Stimulated activated naive B cell treated with anti-CD40 and anti-IgM and Interleukin-4, amounts not matched to agents 10 μg/mL and 1 μg/mL and 100 μg/mL, for 72 hours (primary cell): ENCODE measurements at places on chromosomes 16 and 17.

- H3K27me3 ChIP-seq = peaks cover 43% of the 10 kb centered on the region
- H3K4me3 ChIP-seq = peak overlapping the region; percentile 76
- DNase-seq = no peak
- peak overlapping the region; percentile 89 for H3K27ac ChIP-seq
Observed at GRCh38 chr17:79800325-79801155, 3.7 kb upstream of the CBX8 start.

- peaks cover 2% of the 10 kb centered on the region for H3K4me1 ChIP-seq
- no peak overlapping the region for H3K27ac ChIP-seq
- no peak overlapping the region for H3K4me3 ChIP-seq
- no peaks in the 10 kb centered on the region for H3K36me3 ChIP-seq
Observed at GRCh38 chr17:7809086-7809790, 24.8 kb upstream of the KDM6B start.

- peaks cover 5% of the 10 kb centered on the region for H3K4me1 ChIP-seq
- no peak overlapping the region for H3K4me3 ChIP-seq
- DNase-seq = no peak
- H3K36me3 ChIP-seq = no peaks in the 10 kb centered on the region
Observed at GRCh38 chr17:49977463-49978389, 8.7 kb downstream of the DLX4 start.

- DNase-seq = peak; percentile 52
- H3K4me1 ChIP-seq = peaks cover 13% of the 10 kb centered on the region
- H3K27ac ChIP-seq = no peak overlapping the region
- H3K36me3 ChIP-seq = no peaks in the 10 kb centered on the region
- H3K4me3 ChIP-seq = peak overlapping the region; percentile 65
Observed at GRCh38 chr16:30032083-30032819, 1.2 kb upstream of the TLCD3B start.

DNA sequence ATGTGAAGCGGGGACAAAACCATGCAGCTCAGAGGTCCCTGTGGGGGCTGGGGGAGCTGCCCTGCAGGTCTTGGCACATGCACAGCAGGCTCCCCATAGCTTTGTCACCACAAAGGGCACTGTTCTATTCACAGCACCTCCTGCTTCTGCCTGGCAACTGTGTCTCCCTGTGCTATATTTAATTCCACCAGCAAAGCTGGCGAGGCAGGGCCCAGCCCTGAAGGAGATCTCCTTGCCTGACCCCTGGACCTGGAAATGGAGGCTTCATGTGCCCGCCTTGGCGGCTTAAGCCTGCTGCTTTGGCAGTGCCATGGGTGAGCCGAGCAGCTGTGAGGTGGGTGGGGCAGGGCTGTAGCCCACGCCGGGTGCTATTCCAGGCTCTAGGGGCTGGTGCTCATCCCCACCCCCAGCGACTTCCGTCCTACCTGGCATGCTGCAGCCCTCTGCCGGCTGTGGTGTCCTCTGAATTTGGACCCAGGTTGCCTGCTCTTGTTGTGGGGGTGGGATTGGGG, 6.8 kb downstream of the LDHD start:
- H3K27ac ChIP-seq = no peak overlapping the region
- H3K27me3 ChIP-seq = peaks cover 74% of the 10 kb centered on the region
- no peaks in the 10 kb centered on the region for H3K36me3 ChIP-seq
- peaks cover 39% of the 10 kb centered on the region for H3K4me1 ChIP-seq

- peaks cover 15% of the 10 kb centered on the region for H3K36me3 ChIP-seq
- H3K27ac ChIP-seq = peak overlapping the region; percentile 90
- H3K4me3 ChIP-seq = peak overlapping the region; percentile 2
- H3K27me3 ChIP-seq = no peaks in the 10 kb centered on the region
- no peak for DNase-seq
Observed at GRCh38 chr16:87949071-87949744, 2.0 kb upstream of the BANP start.

DNA sequence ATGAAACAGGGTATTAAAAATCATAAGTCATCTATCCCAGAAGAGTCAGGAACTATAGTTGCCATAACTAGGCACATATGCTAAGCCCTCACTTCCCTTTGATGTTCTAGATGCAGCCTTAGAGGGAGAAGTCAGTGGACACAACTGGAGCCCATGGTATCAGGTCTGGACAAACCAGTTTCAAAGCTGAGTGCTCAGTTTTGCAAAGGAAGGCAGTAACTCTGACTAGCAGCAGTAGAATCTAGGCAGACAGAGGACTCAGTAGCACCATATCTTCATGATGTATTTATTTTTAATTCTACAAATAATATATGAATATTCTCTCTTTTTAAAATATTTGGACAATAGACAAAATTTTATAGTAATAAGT, 11.7 kb upstream of the FAM20A start:
- H3K27ac ChIP-seq = no peak overlapping the region
- no peak overlapping the region for H3K4me3 ChIP-seq
- no peaks in the 10 kb centered on the region for H3K36me3 ChIP-seq
- H3K4me1 ChIP-seq = peaks cover 9% of the 10 kb centered on the region
- H3K27me3 ChIP-seq = peaks cover 16% of the 10 kb centered on the region
- no peak for DNase-seq

DNA sequence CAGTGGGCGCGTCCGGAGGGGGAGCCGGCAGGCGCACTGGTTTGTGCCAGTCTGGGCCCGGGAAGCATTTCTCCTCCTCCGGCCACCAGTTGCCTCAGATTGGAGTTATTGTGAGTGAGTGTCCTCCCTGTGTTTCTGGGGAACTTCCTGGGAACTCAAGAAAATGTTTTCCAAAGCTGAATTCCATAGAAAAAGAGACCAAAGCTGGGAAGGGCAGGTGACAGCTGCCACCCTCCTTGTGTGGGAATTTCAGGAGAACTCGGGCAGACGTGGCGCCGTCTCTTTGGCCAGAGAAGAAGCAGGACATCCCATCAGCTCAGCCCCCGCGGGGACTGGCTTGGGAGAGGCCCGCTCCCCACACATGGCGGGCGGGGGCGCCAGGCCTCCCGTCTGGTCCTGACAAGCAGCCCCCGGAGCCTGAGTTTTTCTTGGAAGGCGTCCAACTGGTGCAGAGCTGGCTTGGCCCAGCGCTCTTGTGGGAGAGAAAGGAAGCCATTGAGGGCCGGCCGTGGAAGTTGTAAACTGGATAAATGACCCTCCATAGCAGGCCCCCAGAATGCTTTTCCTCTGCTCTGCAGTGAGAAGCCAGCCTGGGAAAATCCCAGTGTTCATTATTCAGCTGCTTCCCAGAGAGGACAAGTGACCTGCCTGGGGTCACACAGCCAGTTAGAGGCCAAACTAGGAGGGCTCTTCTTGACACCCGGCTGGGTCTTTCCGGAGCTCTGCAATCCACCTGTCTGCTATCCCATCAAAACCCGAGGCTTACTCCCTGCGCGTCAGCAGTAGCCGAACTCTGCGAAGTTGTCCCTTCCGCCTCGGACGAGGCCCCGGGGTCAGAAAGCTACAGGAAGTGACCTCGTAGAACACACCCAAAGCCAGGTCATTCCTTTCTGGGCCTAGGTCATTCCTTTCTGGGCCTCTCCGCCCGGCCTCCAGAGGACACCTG, 39.2 kb upstream of the GSE1 start:
- no peaks in the 10 kb centered on the region for H3K27me3 ChIP-seq
- H3K4me3 ChIP-seq = no peak overlapping the region
- no peak for DNase-seq
- peaks cover 61% of the 10 kb centered on the region for H3K4me1 ChIP-seq

DNA sequence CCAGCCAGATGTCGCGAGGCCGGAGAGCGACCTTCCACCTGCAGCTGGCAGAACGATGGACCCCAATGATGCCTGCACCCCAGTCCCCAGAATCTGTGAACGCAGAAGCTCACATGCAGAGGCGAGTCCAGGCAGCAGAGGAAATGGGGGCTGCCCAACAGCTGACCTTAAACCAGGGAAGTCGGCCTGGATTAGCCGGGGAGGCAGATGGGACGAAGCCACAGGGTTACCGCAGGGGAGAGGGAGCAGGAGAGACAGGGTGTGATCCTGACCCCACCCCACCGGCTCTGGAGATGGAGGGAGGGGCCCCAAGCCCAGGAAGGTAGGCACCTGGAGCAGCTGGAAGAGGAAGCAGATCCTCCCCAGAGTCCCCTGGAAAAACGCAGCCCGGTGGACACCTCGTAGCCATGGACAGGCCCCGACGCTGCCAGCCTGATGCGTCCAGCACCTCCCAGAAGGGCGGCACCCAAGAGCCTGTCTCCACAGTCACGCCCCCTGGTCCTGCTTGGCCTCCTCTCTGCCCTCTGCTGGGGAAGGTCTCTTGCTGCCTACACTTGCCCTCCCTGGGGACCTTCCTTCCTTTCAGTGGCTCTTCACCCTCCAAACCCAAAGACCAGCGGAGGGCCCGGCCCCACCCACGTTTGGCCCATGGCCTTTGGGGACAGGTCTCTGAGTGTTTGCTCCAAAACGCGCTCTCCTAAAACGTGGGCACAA, 37.3 kb downstream of the PIEZO1 start:
- no peak for DNase-seq
- peaks cover 59% of the 10 kb centered on the region for H3K4me1 ChIP-seq
- no peak overlapping the region for H3K4me3 ChIP-seq
- H3K36me3 ChIP-seq = peaks cover 6% of the 10 kb centered on the region
- H3K27me3 ChIP-seq = no peaks in the 10 kb centered on the region
- H3K27ac ChIP-seq = no peak overlapping the region

DNA sequence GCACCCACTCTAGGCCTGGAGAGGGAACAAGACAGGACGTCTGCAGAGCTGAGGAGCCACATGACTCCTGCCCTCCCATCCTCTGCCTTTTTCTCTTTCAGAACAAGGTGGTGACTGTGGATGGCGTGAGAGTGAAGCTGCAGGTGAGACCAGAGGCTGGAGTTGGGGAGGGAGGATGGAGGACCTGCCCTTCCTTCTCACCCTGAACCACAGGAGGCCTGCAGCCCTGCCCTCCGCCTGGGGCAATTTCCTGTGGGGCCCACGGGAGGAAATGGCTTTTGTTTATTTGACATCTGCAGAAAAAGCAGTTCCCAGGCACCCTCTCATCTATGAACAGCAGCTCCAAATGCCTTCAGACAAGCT, 5.1 kb downstream of the RAB37 start:
- H3K27ac ChIP-seq = peak overlapping the region; percentile 75
- H3K4me3 ChIP-seq = no peak overlapping the region
- no peak for DNase-seq
- H3K4me1 ChIP-seq = peaks cover 61% of the 10 kb centered on the region
- no peaks in the 10 kb centered on the region for H3K36me3 ChIP-seq

GRCh38 chr16:54284319-54284930, 2.2 kb downstream of the IRX3 start:
- H3K27me3 ChIP-seq = peaks cover 94% of the 10 kb centered on the region
- peak overlapping the region; percentile 19 for H3K4me3 ChIP-seq
- H3K36me3 ChIP-seq = peaks cover 15% of the 10 kb centered on the region
- peaks cover 50% of the 10 kb centered on the region for H3K4me1 ChIP-seq
- peak overlapping the region; percentile 14 for H3K27ac ChIP-seq
- no peak for DNase-seq

GRCh38 chr17:44795421-44795820, 34.7 kb downstream of the GJC1 start:
- H3K4me3 ChIP-seq = no peak overlapping the region
- no peaks in the 10 kb centered on the region for H3K4me1 ChIP-seq
- no peak overlapping the region for H3K27ac ChIP-seq
- no peaks in the 10 kb centered on the region for H3K27me3 ChIP-seq

- H3K36me3 ChIP-seq = no peaks in the 10 kb centered on the region
- peaks cover 5% of the 10 kb centered on the region for H3K27me3 ChIP-seq
- H3K27ac ChIP-seq = no peak overlapping the region
- H3K4me1 ChIP-seq = no peaks in the 10 kb centered on the region
Observed at GRCh38 chr17:44786551-44787081, 27.8 kb downstream of the ADAM11 start.

GRCh38 chr16:78982096-78982744, 618.3 kb downstream of the MAF start:
- peaks cover 8% of the 10 kb centered on the region for H3K4me1 ChIP-seq
- DNase-seq = no peak
- no peak overlapping the region for H3K27ac ChIP-seq
- H3K27me3 ChIP-seq = peaks cover 7% of the 10 kb centered on the region
- peaks cover 8% of the 10 kb centered on the region for H3K36me3 ChIP-seq

- H3K27ac ChIP-seq = no peak overlapping the region
- no peak overlapping the region for H3K4me3 ChIP-seq
Observed at GRCh38 chr17:75504347-75505151, 10.8 kb downstream of the CASKIN2 start.

- no peaks in the 10 kb centered on the region for H3K27me3 ChIP-seq
- peaks cover 5% of the 10 kb centered on the region for H3K36me3 ChIP-seq
- no peak for DNase-seq
- H3K27ac ChIP-seq = no peak overlapping the region
- no peak overlapping the region for H3K4me3 ChIP-seq
Observed at GRCh38 chr17:48835971-48836370, 5.1 kb downstream of the CALCOCO2 start.

DNA sequence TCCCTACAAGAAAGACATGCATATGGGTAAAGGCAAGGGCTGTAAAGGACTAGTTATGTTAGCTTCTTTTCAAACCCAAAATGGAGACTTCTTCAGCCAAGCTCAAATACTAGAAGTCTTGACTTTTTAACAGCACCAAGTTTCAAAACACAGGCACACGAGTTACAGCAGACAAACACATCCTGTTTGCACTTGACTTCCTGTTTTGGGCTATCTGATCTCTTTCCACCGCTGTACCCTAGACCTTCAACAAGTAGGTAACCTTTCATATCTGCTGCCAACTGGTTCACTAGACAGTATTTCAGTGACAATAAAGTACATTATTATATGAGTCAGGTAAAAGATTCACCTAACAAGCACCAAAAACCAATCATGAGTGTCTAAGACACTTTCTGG, 12.3 kb downstream of the RFFL start:
- peak overlapping the region; percentile 85 for H3K27ac ChIP-seq
- peaks cover 10% of the 10 kb centered on the region for H3K36me3 ChIP-seq
- no peaks in the 10 kb centered on the region for H3K27me3 ChIP-seq
- peak overlapping the region; percentile 40 for H3K4me3 ChIP-seq

DNA sequence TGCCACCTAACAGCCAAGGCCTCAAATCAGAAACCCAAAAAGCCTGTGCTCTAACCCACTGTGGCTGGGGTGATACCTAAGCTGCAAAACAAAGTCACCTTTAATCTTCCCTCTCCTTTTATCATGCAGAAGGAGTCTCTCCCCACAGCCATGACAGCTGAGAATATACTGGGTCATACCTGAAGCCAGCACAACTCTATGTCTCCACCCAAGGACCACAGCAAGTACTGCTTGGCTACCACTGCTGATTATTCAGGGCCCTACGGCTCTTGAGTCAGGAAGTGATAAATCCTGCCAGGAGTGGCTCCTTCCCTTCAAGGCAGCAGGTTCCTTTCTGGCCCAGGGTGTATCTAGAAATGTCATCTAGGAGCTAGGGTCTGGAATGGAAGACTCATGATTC, 151.5 kb upstream of the TOM1L1 start:
- H3K27ac ChIP-seq = no peak overlapping the region
- H3K4me1 ChIP-seq = no peaks in the 10 kb centered on the region
- peaks cover 2% of the 10 kb centered on the region for H3K36me3 ChIP-seq
- DNase-seq = no peak
- no peaks in the 10 kb centered on the region for H3K27me3 ChIP-seq
